Liver (tissue), 10 donors: ENCODE measurements at places on chromosomes 12 and 14. TPM values are rescaled to one million over a fixed set of nuclear protein-coding genes. Genes with fewer than 3 reads are reported as not detected.

GRCh38 chr12:6333566-6333965, 8.3 kb downstream of the TNFRSF1A start:
- H3K27ac ChIP-seq, result peak overlapping the region; percentile 99
- H3K4me3 ChIP-seq, result no peak overlapping the region
- H3K4me1 ChIP-seq, result peaks cover 55% of the 10 kb centered on the region
- DNase-seq, result no peak
- no peaks in the 10 kb centered on the region for H3K27me3 ChIP-seq

DNA sequence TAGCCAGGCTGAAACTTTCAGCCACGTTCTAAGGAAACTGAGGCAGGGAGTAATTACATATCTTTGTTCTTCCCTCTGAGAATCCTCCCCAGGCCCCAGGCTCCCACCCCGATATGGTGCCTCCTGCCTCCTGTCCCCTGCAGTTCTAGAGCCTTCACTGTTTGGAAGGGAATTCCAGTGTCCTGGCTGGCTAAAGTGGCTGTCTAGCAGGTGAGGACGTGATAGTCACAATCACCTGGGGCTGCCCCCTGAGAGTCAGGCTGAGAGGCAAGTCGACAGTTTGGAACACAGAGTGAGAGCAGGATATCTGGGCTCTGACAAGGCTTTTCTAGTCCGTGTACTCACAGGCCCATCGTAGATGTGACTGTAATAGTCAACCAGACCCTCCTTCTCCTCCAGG, 6.3 kb upstream of the RPAP3 start:
- H3K4me1 ChIP-seq, result peaks cover 3% of the 10 kb centered on the region
- no peaks in the 10 kb centered on the region for H3K36me3 ChIP-seq
- H3K27me3 ChIP-seq, result no peaks in the 10 kb centered on the region

DNA sequence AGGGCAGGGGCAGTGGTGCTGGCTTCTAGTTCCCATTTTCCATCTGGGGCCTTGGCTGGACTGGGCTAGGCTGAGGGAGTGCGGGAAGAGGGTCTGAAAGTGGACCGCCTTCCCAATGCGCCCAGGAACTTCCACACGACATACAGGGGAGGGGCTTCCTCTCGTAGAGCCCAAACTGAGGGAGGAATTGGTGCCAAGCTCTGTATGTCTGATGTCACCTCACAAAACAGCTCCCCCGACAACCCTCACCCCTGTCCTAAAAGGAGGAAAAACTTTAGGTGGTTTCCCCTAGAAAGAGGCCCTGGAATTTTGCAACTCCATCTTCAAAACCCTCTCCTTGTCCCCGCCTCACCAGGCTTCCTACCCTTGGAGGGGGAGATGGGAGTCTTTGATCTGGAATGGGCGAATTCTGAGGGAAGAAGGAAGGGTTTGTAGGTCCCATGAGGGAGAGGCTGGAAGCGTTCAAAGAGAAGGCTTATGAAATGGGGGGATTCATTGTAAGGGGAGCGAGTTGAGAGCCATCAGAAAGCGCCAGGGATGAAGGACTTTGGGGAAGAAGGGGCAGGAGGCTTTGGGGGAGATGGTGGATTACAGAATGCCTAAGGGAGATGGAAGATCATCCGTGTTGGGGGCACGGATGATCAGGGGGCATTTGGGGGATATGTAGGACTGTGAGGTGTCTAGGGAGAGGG, 844 bp downstream of the GLTP start:
- H3K36me3 ChIP-seq, result no peaks in the 10 kb centered on the region
- H3K27ac ChIP-seq, result peak overlapping the region; percentile 70
- DNase-seq, result no peak

DNA sequence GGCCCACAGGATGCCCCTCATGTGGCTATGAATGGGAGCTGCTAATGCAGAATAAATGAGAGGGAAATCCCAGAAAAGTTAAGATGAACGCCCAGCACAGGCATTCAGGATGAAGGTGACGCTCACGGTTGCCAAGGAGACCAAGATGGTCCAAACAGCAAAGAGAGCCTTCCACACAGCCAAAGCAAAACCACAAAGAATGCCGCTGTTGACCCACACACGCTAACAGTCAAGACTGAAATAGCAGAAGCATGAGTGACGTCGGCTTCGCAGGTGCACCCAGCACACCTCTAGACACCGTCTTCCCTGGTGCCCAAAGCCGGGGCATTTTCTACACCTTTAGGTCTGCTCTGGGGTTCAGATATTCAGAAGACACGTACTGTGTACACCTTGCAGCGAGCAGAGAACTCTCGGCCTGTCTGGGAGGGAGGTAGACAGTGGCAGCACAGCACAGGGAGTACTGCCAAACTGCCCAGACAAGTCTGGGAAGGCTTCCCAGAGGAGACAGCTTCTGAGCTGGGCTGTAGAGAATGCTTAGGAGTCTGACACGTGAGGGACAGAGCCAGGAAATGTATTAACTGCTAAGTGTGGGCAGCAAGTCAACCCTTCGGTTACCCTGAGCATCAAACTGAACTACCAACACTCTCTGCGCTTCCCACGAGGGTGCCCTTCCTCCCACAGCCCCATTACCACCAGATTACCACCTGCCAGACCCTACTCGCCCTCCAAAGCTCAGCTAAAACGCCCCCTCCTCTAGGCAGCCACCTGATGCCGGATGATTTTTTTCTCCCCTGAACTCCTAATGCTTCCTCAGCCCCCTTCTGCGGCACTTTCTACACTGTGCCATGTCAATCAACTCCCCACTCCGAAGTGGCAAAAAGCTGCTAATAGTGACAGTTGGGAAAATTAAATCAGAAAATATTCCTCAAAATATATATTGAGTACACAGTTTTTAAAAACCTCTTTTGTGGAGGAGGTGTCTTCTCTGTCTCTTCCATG, 50.1 kb downstream of the CCDC88C start:
- no peak overlapping the region for H3K27ac ChIP-seq
- H3K27me3 ChIP-seq, result no peaks in the 10 kb centered on the region
- no peak overlapping the region for H3K4me3 ChIP-seq

DNA sequence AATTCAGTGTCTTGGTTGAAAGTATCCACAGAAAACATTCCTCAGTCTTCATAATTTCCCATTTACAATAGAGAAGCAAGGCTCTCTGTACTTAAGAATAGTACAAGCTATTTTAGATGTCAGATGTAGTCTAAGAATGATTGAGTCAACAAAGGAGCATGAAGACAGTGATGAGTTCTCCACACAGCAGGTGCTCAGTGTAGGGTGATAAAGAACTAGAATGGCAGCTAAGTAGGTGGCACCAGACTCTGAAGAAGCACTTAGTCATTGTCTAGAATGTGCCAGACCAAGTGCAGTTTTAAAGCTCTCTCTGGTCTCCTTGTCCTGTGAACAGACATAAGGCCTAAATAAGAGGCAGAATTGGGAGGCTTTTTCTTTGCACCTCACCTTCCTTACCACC, 504.6 kb downstream of the NRXN3 start:
- no peak for DNase-seq
- no peak overlapping the region for H3K4me3 ChIP-seq
- H3K27ac ChIP-seq, result no peak overlapping the region

GRCh38 chr12:11693067-11693466, 43.6 kb downstream of the ETV6 start:
- H3K4me3 ChIP-seq, result no peak overlapping the region
- peaks cover 13% of the 10 kb centered on the region for H3K4me1 ChIP-seq
- H3K36me3 ChIP-seq, result no peaks in the 10 kb centered on the region
- H3K27me3 ChIP-seq, result no peaks in the 10 kb centered on the region
- H3K27ac ChIP-seq, result no peak overlapping the region

DNA sequence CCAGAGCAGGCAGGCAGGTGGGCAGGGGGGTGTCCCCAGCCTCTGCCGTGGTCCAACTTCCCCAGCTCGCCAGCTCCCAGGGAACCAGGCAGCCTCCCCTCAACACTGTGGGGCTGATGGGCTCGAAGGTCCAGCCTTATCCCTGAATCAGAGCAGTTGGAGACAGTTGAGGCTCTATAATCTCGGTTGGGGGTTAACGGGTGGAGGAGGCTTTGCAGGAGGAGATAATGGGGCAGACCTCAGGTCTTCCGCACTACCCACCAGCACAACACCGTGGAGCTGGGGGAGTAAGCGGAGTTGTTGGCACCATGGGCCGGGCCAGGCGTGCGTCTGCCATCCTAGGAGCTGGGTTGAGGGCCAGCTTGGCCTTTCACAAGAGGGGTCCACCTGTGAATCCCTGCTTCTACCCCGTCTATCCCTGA, 13.9 kb upstream of the HDAC7 start:
- DNase-seq, result no peak
- H3K36me3 ChIP-seq, result no peaks in the 10 kb centered on the region
- no peak overlapping the region for H3K4me3 ChIP-seq
- H3K4me1 ChIP-seq, result no peaks in the 10 kb centered on the region
- no peaks in the 10 kb centered on the region for H3K27me3 ChIP-seq

GRCh38 chr12:115972241-115972640, 305.3 kb downstream of the MED13L start:
- peaks cover 39% of the 10 kb centered on the region for H3K36me3 ChIP-seq
- no peak overlapping the region for H3K4me3 ChIP-seq
- H3K4me1 ChIP-seq, result no peaks in the 10 kb centered on the region
- no peaks in the 10 kb centered on the region for H3K27me3 ChIP-seq
- H3K27ac ChIP-seq, result no peak overlapping the region

- no peak for DNase-seq
- H3K4me1 ChIP-seq, result peaks cover 22% of the 10 kb centered on the region
- H3K36me3 ChIP-seq, result no peaks in the 10 kb centered on the region
- peak overlapping the region; percentile 79 for H3K27ac ChIP-seq
Observed at GRCh38 chr14:73795466-73795865, 56.2 kb upstream of the PTGR2 start.

- H3K4me3 ChIP-seq, result no peak overlapping the region
- peaks cover 26% of the 10 kb centered on the region for H3K4me1 ChIP-seq
- no peak overlapping the region for H3K27ac ChIP-seq
- no peak for DNase-seq
Observed at GRCh38 chr14:75435473-75435872, 7.7 kb downstream of the JDP2 start.

GRCh38 chr12:13209436-13210235, 13.1 kb downstream of the EMP1 start:
- H3K4me1 ChIP-seq, result no peaks in the 10 kb centered on the region
- no peaks in the 10 kb centered on the region for H3K36me3 ChIP-seq
- no peak overlapping the region for H3K4me3 ChIP-seq

GRCh38 chr14:51743588-51744000, 91.9 kb downstream of the FRMD6 start:
- no peak for DNase-seq
- no peaks in the 10 kb centered on the region for H3K36me3 ChIP-seq
- H3K27me3 ChIP-seq, result no peaks in the 10 kb centered on the region
- no peaks in the 10 kb centered on the region for H3K4me1 ChIP-seq
- no peak overlapping the region for H3K4me3 ChIP-seq

DNA sequence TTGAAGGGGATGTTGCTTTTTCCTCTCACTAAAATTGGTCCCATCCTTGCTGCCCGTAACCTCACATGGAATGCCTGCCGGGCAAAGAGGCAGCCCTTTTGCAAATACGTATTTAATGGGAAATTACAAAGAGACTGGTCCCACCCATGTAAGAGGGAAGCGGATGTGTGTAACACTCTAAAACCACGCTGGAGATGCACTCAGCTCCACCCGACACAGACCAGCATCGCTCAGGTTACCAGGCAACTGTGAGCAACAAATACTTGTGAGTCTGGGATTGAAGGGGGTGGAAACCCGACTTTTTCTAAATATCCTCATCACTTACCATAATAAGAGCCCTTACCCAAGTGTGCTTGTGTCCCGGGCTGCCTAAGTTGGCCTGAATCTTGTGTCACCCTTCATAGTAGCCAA, 47.7 kb downstream of the ELK3 start:
- H3K4me3 ChIP-seq, result no peak overlapping the region
- no peaks in the 10 kb centered on the region for H3K27me3 ChIP-seq
- no peak for DNase-seq
- peaks cover 6% of the 10 kb centered on the region for H3K4me1 ChIP-seq

DNA sequence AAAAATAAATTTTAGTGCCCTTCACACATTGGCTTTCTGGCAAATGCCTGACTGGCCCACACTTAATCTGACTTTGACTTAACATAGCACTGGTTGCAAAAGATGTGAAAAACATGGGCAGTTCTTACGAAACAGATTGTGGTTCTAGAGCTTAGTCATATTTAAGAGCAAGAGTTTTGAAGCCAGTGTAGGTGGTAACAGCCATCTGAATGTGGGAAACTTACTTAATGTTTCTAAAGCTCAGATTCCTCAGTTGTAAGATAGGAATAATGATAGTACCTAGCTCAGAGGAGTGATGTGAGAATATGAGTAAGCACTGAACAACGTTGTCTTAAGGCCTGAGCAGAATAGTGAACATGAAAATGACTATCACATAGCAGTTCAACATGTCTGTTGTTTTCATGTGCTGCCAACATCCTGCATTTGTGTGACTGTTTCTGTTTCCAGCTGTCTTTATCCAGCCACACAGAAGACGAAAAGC, 262.7 kb downstream of the SYT1 start:
- no peaks in the 10 kb centered on the region for H3K4me1 ChIP-seq
- no peak overlapping the region for H3K4me3 ChIP-seq
- H3K27ac ChIP-seq, result no peak overlapping the region
- H3K36me3 ChIP-seq, result no peaks in the 10 kb centered on the region

- H3K27me3 ChIP-seq, result no peaks in the 10 kb centered on the region
- H3K4me1 ChIP-seq, result peaks cover 21% of the 10 kb centered on the region
- no peak for DNase-seq
- no peak overlapping the region for H3K4me3 ChIP-seq
- no peak overlapping the region for H3K27ac ChIP-seq
Observed at GRCh38 chr12:16165506-16165905, 112.0 kb downstream of the SLC15A5 start.

DNA sequence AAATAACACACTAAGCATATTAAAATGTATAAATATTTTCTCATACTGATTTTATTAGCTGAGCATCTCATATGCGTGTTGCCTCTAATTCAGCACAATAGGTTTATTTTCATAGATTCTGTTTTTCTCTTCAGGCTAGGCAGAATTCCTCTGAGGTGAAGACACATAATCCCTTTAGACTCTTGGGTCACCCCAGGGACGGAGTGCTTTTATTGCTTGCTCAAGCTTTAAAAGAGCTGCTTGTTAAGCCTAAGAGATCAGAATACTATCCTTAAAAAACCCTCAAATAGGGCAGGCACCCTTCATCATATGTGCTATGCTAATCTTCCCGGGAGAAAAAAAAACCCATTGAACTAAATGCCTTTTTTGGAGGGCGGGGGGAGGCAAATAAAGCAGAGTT, 390.1 kb downstream of the KCNH5 start:
- H3K27me3 ChIP-seq, result no peaks in the 10 kb centered on the region
- no peak overlapping the region for H3K27ac ChIP-seq
- H3K4me1 ChIP-seq, result no peaks in the 10 kb centered on the region
- no peaks in the 10 kb centered on the region for H3K36me3 ChIP-seq
- no peak overlapping the region for H3K4me3 ChIP-seq

GRCh38 chr12:92596383-92596782, 106.4 kb upstream of the PLEKHG7 start:
- no peak overlapping the region for H3K27ac ChIP-seq
- H3K36me3 ChIP-seq, result no peaks in the 10 kb centered on the region
- no peak overlapping the region for H3K4me3 ChIP-seq
- no peak for DNase-seq
- no peaks in the 10 kb centered on the region for H3K4me1 ChIP-seq
- no peaks in the 10 kb centered on the region for H3K27me3 ChIP-seq

GRCh38 chr12:131390412-131391334, 320.2 kb upstream of the SFSWAP start:
- no peak overlapping the region for H3K27ac ChIP-seq
- H3K27me3 ChIP-seq, result no peaks in the 10 kb centered on the region
- H3K4me1 ChIP-seq, result no peaks in the 10 kb centered on the region
- no peaks in the 10 kb centered on the region for H3K36me3 ChIP-seq
- DNase-seq, result peak; percentile 42
- no peak overlapping the region for H3K4me3 ChIP-seq

Gene CISTR
- polyA plus RNA-seq, result not detected

Gene DCN
- polyA plus RNA-seq, result 148 TPM

Gene OAS1
- polyA plus RNA-seq, result 26.0 TPM

Gene ART4
- polyA plus RNA-seq, result 10.5 TPM

Gene SLC6A15
- not detected for polyA plus RNA-seq

Gene TNS2
- polyA plus RNA-seq, result 47.2 TPM

Gene RD3L
- polyA plus RNA-seq, result 0.64 TPM
